Cardiac fibroblast (primary cell): ENCODE measurements at places on chromosomes 11 and 22.
A peak's percentile ranks its signal among the peaks of the same experiment; 100 is the strongest.

DNA sequence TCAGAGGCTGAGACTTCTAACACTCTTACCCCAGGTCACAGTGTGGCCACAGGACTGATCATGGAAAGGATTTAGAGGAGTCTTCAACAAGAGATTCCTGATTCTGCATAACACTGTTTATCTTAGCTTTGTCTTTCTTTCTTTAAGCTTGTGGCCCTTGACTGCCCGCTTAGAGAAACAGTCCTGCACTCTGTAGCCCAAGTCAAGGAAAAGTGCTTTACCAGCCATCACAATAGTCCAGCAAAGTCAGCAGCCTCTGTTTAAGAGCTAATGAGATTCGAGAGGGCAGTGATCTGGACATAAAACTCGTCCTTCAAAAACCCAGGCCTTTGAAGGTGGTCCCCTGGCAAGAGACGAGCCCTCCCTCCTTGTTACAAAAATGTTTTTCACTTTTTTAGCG lies 30.0 kb downstream of the PRDM10 start:
- no peak for DNase-seq

- no peak for DNase-seq
Observed at GRCh38 chr11:44595964-44596381, 30.5 kb downstream of the CD82 start.

- DNase-seq, result no peak
Observed at GRCh38 chr11:21307874-21308273, 638.5 kb downstream of the NELL1 start.

GRCh38 chr11:15779518-15779917 lies 576.8 kb downstream of the SOX6 start:
- no peak for DNase-seq

- DNase-seq, result peak; percentile 6
Observed at GRCh38 chr11:67544616-67545242, 21.5 kb upstream of the CABP2 start.

DNA sequence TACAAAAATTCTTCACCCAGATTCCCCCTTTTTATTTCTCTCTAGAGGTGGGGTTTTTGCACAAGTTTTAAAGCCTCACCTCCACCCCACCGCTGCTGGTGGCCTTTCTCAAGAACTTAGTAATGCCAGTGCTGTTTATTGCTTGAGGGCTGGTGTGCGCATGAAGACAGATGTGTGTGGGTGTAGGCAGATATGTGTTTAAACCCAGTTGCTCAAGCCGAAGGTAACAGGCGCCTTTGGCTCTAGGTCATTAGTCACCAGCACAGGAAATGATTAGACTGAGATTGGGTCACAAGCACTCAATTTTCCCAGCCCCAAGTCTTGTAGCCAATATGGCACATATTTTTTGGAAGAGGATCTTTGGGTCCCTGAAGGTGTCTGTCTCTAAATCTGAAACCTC lies 2.7 kb upstream of the CLMP start:
- DNase-seq, result peak; percentile 85

GRCh38 chr11:350723-351255 lies 18.5 kb upstream of the B4GALNT4 start:
- peak; percentile 22 for DNase-seq

DNA sequence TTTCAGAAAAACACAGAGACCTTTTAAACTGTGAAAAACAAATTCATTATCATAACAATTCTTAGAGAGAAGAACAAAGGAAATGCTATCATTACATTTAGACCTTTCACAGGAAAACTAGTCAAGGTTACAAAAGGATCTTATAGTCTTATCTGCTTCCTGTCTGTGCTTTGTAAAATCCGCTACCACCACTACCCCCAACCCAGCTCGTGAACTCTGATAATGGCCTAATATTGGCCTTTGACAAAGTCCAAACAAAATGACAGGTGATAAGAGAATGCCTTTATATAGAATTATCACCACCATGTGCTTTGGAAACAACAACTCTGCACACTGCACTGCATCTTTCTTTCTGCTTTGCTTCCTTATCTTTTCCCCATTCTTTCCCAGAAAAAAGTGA lies 272.5 kb downstream of the SBF2 start:
- DNase-seq, result no peak

DNA sequence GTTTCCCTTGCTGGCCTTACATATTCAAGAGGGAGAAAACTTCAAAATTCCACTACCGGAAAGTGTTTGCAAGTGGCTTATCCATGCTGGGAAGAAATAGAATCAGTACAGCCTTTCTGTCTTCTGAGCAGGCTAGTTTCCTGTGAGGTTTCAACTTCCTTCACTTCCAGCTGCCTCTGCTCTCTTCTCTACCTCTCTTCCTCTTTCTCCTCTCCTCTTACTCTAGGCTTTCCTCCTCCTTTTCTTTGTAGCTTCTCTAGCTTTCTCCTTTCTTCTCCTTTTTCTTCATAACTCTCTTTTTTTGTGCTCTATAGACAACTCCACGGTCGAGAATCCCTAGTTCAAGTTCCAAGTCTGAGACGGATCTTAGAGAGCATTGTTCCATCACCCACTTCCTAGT lies 421.8 kb downstream of the ETS1 start:
- no peak for DNase-seq

- no peak for DNase-seq
Observed at GRCh38 chr22:37518509-37519267, 527 bp downstream of the CARD10 start.

DNA sequence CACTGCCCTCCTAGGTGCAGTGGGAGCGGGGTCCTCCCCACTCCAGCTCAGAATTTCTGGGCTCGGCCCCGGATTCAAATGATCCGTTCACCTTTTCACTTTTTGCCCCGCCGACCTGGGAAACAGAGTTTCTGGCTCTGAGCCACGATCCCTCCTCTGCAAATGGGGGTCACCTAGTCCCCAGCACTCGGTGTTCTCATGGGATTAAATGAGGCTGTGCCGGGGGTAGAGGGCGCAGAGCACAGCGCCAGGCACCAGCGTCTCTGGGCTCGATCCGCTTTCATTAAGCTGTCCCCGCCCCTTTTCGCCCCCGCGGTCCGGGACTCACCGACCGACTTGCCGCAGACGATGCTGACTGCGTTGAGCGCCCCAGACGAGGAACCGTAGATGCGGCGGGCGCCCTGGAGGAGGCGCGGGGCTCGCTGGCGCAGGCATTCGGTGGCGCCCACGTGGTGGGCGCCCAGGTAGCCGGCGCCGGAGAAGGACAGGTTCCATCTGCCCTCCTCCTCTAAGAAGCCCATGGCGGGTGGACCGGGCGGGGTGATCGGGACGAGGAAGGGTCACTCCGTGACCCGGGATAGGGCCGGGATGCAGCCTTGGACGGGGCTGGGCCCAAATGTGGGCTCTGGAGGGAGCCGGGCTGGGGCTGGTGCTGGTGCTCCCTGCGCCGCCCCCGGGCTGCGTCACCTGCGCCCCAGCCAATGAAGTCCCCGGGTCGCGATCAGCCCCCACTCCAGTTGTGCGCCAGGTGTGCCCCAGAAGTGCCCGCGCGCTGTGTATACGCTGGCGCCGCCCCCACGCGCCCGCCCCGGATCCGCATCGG lies at the start of gene PNPLA5:
Gene PNPLA5 (minus strand): TSS at position 654 of the 823 bp plus-strand sequence. CDS start 133 bp downstream, at position 521.
- DNase-seq, result no peak

DNA sequence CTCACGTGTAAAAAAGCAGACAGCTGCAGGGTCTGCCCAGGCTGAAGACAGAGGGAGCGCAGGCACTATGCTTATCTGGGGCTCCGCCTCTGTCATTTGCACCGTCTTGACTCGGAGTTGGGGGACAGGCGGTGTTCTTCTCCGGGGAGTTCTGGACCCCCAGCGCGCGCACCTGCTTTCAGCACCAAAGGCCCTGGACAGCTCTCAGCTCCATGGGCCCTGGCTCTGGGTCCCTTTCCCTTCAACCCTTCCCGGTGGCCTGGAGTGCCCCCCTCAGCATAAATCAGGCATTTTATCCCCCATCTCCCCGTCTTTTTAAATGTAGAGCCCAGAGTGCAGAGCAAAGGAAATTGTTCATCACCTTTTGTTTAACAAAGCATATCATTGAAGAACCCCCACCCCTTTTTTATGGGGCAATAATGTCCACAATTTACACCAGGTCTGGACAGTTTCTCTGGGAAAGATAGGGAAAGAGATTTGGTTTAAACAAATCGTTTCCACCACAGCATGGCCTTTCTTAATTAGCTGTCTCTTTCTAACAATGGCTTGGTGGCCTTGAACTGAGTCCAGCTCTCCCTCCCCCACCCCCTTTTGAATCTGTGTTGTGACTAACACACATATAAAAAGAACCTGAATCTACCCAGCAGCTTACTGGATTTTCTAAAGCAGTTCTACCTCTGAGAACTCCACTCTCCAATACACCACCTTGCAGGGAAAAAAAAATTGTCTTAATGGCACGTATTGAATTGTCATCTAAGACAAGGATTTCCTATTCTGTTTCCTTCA lies 1.7 kb downstream of the SEZ6L start:
- no peak for DNase-seq

DNA sequence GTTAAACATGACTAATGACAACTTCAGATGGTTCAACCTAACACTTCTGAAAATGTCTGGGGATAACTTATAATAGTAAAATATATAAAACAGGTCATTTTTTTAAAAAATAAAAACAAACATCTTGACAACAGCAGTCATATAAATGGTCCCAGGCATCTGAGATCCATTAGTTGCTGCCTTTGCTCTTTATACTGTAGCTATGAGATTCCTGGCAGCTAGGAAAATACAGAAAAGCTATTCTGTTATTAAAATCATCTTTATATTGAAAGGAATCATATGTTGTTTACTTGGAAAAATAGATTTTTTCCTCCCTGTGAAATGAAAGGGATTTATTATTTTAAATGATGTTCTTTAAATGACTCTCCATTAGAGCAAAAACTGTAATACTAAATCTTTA lies 55.7 kb upstream of the DEUP1 start:
- no peak for DNase-seq

DNA sequence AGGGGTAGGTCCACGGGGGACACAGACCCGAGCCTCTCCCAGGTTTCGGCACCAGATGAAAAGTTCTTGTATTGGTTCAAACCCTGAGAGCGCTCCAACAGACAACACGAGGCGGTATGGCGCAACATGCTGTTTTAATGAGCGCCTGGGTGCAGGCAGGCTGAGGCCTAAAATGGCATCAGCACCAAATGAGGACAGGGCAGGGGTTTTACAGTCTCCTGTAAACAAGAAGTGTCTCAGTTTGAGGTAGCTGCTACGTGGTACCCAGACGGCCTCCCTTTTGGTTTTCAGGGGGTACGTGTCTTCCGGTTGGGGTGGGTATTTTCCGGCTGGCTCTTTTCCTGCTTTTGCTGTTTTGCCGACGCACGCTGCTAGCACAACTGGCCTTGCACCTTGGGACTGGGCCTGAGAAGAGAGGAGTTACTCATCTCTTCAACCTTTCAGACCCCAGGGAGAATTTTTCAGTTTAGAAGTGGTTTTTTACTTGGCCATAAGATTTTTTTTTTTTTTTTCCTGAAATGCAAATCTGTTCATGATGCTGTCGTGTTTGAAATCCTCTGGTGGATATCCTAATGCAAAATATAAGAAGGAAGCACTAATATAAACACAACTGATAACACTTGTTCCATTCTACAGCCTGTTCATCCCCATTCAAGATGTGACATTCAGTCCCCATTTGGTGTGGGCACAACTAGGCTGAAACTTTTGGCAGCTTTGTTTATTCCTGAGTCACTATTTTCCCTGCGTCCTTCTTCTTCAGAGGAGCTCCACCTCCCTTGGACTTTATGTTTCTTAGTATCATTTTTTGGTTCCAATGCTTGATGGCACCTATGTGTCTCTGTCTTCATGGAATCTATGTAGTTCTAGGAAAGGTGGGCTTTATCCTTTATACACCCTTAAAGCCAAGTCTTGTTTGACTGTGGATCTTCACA lies 6.5 kb downstream of the PPFIBP2 start:
- no peak for DNase-seq

GRCh38 chr11:119065369-119065768 lies 2.2 kb upstream of the VPS11 start:
- DNase-seq, result peak; percentile 50

- peak; percentile 93 for DNase-seq
Observed at GRCh38 chr11:11148104-11148509, 204.9 kb downstream of the CSNK2A3 start.

DNA sequence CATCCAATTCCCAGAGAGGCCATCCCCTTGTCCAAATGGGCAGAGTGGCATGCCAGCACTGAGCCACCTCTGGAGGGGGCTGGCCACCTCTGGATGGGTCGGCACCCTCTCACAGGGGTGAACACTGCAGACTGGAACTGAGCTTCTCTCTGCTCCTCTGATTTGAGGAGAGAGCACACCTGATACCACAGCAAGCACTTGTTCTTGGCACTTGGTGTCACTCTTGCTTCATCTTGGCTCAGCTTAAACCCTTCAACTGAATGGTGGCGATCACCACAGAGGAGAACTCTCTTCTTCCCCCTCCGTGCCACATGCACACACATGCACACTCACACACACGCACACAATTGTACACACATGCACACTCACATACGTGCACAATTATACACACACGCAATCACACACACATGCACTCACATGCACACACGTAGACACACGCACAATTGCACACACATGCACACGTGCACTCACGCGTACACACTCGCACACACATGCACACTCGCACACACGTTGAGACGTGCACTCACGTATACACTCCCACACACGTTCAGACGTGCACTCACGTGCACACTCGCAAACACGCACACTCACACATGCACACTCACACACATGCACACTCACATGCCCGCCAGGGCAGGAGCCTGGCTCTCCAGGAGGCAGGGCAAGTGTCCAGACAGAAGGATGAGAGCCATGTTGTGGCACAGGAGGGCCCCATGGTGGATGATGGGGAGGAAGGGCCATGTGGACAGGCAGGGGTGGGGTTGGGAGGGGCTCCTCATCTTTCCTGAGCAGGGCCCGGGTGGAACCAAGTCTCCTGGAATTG lies 23.4 kb downstream of the OVOL1 start:
- DNase-seq, result no peak

DNA sequence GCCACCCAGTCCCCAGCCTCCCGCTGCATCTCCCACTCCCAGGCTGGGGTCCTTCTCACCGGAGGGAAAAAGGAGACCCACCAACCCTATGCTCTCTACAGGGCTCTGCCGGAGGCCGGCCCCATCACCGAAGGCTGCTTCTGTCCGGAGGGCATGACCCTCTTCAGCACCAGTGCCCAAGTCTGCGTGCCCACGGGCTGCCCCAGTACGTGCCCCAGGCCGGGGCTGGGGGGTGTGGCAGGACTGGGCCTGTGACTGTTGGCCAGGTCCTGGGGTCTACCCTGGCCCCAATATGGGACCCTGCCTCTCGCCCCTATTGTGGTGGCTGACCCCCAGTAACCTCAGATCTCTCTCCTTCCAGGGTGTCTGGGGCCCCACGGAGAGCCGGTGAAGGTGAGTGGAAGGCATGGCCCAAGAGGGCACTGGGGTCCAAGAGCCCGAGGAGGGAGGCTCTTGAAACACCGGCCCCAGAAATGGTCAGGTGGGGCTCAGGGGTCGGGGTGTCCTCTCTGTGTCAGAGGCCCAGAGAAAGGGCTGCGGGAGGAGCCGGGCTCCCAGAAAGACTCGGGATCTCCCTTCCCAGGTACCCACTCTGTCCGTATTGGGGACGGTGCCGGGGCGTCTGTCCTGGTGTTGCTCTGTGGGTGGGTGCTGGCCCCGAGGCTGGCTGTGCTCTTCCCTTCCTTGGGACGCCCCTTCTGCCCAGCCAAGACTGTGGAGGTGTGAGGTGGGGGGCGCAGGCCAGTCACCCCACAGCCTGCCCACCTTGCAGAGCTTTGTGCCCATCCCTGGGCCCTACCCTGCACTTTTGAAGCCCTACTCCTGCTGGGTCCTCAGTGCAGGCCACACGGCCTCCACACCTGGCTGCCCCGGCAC lies 26.1 kb upstream of the MUC5B start:
- DNase-seq, result no peak
